ENCODE measurements at places on chromosomes 3 and 15.

DNA sequence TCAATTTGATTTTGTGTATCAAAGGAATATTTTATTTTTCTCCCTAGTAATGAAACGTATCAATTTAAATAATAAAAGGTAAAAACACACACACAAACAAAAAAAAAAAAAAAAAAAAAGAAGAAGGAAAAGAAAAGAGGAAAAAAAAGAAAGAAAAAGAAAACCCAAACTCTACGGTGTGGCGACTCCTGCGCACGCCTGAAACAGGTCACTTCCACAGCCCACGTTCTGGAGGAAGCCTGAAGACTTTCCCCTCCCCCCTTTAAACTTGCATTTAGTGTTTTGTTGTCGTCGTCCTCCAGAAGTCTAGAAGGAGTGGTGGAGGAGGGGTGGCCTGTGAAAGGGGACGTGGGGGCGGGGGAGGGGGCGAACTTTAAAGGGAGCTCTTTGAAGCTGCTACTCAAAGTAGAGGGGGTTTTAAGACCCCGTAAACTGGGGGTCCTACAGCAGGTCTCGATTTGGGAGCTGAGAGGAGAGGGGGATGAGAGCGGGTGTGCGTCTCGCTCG, 2.3 kb upstream of the TLE3 start:
- DNase-seq: no peak

- DNase-seq: no peak
Observed at GRCh38 chr3:128907706-128908445, 28.5 kb downstream of the ACAD9 start.

DNA sequence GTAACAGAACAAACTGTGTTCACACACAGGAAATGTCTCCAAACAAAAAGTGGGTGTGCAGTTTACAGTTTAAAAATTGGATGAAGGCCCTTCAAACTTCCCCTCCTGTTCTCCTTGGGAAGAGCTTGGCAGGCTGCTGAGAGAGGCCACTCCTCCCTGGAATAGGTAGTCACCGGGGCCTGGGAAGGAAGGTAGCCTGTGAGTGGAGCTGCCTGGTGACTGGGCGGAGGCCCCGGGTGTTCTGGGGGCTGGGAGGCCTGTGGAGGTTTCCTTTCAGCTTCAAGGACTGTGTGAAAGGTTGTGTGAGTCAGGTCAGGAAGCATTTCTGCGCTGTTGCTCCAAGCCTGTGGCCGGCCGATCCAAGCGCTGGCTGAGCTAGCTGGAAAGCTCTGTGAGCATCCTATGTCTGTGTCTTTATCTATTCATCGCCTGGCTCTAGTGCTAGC, 14.1 kb downstream of the SLCO3A1 start:
- DNase-seq: peak; percentile 71

DNA sequence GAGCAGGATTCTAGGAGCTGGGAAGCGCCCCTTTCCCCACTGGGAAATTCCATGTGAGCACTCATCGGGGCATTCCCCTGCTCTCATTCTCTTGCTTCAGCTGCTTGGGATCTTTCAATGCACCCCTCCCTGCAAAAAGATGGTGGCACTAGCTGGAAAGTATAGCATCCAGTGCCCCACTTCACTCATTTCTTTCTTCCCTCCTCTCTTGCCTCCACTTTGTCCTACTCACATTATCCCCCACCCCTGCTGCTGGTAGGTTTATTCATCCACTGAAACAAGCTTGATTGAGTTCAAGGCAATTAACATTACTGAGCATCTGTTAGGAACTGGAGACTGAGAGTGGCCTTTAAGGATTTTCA, 84.8 kb upstream of the LIMD1 start:
- DNase-seq: no peak

GRCh38 chr3:43994657-43995546, 246.8 kb upstream of the TOPAZ1 start:
- DNase-seq: peak; percentile 51

DNA sequence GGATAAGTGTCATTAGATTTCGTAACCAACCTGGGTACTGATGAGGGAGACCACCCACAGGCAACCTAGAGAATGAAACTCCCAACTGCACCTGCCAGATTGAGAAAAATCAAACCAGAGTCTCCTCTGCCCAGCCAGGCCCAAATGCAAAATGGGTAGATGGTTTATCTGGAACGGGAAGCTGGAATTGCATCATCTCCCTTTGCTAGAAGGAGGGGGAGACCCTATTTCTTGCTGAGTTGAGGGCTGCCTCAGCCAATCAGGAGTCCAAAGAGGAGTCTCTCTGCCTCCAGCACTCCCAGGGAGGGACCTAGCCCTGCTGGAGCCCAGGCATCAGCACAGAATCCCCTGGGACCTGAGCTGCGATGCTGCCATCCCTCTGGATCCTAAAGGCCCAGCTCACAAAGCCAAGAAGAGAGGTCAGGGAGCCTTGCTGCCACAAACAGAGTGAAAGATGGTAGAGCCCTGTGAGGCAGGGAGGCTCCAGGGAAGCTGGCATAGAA, 8.1 kb downstream of the RMDN3 start:
- peak; percentile 68 for DNase-seq

GRCh38 chr15:48965972-48966371, 2.3 kb upstream of the SHC4 start:
- no peak for DNase-seq

GRCh38 chr3:188486126-188486525, 332.2 kb downstream of the LPP start:
- DNase-seq: no peak

- peak; percentile 83 for DNase-seq
Observed at GRCh38 chr15:45399381-45400212, 21.3 kb upstream of the GATM start.

- no peak for DNase-seq
Observed at GRCh38 chr3:115975796-115976195, 352.5 kb downstream of the GAP43 start.

GRCh38 chr15:35926007-35926380, 380.0 kb upstream of the DPH6 start:
- DNase-seq: no peak

GRCh38 chr3:138774529-138775253, 60.0 kb downstream of the PIK3CB start:
- DNase-seq: peak; percentile 88

GRCh38 chr15:95511671-95512070, 818.8 kb upstream of the NR2F2 start:
- DNase-seq: no peak

DNA sequence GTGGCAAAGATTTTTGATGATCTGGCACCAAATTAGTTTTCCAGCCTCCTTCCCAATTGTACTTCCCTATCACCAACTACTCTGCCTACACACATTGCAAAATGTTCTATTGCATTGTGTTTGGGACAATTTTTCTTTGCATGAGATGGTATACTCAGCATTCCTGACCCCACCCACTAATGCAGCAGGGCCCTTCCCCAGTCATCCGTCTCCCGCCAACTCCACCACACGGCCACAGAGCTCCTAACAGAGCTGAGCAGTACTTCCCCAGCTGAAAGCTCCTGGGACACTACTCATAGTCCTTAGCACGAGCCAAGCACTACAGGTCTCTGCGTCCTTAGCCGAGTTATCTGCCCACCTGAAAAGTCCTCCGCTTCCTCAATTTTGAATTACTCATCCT, 34.2 kb downstream of the TXNRD3 start:
- peak; percentile 85 for DNase-seq
